ENCODE measurements at places on chromosomes 11 and 22.
A peak's percentile ranks its signal among the peaks of the same experiment; 100 is the strongest.

DNA sequence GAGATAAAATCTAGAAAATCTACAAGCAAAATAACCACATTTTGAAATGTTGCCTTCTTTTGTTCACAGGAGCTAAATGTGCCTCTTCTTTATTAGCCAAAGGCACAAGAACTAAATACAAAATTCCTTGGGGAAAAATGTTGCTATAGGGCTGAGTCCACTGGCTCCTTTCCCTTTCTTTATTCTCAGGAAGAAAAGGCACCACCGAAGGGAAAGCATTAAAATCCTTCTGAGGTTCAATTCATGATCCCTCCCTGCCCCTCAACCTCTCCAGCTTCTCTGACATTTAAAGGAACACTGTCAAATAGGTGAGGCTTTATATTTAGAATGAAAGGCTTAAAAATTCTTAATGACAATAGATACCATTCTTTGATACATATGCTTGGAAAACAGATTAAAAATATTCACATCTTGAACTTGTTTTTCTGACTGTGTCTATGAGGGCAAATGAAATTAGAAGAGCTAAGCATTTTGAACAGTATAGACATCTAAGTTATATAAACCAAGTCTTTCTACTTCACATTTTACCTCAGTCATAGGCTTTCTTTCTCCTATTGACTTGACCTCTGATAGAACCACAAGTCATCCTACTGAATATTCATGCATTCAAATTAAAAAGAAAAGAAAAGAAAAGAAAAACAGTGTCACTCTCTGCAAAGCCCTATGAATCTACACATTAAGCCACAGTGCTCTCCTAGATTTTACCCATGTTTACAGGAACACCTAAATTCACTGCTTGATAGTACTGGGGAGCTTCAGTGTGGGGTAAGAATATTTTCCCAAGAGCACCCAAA, 148.2 kb downstream of the MAML2 start:
- DNase-seq, result no peak

DNA sequence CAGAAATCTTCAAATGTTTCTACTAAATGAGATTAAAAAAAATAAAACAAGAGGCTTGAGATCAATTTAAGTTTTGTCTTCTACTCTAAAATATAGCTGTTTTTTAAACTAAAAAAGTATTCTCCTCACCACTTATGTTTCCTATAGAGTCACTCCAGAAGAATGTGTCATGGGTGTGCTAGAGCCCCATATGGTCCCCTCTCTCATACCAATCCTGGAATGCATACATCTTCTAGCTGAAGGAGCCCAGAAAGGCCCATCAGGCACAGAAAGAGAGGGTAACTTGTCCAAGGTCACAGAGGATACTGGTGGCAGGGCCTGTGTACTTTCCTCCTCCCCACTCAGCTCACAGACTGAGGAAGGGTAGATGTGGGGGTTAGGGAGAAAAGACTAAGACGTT, 34.4 kb downstream of the RELT start:
- DNase-seq, result no peak

GRCh38 chr11:20110908-20111669, 49.2 kb downstream of the DBX1 start:
- DNase-seq, result no peak

DNA sequence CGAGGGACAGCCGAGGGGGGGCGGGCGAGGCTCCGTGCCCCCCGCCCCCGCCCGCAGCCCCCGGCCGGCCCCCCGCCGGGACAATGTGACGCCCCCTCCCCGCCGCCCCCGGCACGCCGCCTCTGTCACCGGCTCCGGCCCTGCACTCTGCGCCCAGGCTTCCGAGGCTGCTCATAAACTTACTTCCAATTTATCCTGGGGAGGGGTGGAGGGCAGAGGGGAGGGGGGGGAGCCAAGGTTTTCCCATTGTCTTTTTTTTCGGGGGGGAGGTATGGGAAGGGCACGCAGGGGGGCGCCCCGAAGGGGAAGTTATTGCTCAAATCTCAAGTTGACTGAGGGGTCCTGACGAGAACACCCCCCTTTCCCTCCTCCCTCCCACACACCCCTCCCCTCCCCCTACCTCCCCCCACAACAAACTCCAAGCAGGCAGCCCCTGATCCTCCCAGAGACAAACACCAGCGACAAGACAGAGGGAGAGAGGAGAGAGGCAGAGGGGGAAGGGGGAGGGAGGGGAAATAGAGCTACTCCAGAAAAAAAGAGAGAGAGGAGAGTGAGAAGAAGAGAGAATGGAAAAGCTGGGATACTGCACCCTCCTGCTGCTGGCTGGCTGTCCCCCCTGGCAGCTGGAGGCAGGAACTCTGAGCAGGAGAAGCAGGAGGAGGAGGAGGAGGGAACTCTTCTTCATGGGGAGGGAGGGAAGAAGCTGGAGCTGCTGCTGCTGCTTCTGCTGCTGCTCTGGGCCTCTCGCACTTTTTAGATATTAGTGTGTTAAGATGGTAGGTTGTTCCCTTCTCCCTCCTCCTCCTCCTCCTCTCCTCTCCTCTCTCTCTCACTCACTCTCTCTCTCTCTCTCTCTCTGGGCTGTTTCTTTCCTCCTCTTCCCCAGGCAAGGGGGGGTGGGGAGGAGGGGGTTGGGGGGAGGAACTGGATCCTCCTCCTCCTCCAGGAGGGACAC, 631 bp downstream of the PHF21A start:
- no peak for DNase-seq

- DNase-seq, result no peak
These were observed 58.5 kb downstream of the GAB4 start for GRCh38 chr22:16949561-16949960.

DNA sequence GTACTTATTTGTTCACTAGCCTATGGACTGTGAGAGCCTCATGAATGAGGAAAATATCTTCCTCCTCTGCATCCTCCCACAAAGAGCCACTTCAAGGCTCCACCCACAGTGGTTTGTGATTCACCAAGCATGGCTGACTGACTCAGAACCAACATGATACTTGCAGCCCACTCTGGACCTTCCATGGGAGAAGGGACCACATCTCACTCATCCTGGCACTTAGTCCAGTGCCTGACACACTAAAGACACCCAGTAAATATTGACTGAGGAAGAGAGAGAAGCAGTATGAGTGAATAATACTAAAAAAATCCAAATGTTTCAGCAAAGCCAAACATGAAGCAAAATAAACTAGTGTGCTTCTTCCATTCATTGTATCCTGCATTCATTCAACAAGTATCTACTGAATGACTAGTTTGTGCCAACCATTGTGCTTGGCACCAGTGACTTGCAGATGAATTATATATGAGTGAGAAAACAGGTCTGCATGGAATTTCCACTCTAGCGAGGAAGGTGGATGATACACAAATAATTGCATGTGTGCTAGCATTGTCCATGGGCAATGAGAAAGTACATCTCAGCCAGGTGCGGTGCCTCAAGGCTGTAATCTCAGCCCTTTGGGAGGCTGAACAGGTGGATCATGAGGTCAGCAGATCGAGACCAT, 54.9 kb upstream of the BLID start:
- DNase-seq, result no peak

DNA sequence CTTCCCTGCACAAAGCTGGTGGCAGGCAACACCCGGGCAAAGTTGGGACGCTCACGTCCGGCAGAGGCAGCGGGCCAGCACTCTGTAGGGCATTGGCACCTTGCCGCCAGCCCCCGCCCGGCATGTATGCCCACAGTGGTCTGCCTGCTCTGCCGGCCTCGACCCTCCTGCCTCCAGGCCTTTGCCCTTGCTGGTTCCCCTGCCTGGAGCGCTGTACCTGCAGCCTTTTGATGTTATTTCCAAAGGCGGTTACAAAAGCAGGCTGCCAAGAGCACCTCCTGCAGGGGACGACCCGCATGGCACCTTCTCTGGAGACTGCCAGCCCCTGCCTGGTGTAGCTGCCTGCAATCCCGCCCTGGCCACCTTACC, 56.5 kb upstream of the SHISAL1 start:
- no peak for DNase-seq

GRCh38 chr22:30432520-30432919, 7.0 kb downstream of the MTFP1 start:
- DNase-seq, result no peak

GRCh38 chr22:23832226-23833016, 6.4 kb downstream of the DERL3 start:
- peak; percentile 72 for DNase-seq

- no peak for DNase-seq
These were observed 814.3 kb downstream of the METTL15 start for GRCh38 chr11:28922386-28922981.

DNA sequence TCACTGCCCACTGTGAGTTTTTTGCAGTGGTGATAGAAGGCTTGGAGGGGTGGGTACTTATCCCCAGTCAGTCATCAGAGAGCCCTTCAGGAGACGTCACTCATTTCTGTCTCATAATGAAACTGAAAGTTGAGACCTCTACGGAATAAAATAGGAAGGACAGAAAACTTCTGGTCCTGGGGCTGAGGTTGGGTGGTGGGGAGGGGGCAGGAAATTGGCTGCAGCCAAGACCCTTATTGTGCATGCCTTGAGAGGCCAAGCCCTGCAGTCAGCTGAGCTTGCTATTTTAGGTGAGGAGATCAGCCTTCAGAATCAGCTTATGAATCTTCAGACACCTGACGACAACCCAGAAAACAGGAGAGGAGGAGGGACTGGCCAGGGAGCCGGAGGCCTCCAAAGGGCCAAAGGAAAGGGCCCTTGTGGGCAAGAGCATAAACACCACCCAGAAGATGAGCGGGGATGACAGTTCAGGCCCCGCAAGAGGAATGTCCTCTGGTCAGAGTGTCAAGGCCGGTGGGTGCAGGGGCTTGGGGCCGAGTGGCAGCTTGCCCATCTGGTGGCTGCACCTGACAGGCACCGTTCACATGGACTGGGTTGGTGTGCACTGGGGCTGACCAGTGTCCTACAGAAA, 17.9 kb upstream of the ADA2 start:
- DNase-seq, result no peak

- DNase-seq, result no peak
These were observed 227.2 kb upstream of the ARHGAP20 start for GRCh38 chr11:110939471-110939870.

GRCh38 chr22:36471341-36471821, 10.1 kb downstream of the TXN2 start:
- DNase-seq, result no peak

GRCh38 chr22:44711690-44712555, 9.9 kb downstream of the PRR5 start:
- no peak for DNase-seq

DNA sequence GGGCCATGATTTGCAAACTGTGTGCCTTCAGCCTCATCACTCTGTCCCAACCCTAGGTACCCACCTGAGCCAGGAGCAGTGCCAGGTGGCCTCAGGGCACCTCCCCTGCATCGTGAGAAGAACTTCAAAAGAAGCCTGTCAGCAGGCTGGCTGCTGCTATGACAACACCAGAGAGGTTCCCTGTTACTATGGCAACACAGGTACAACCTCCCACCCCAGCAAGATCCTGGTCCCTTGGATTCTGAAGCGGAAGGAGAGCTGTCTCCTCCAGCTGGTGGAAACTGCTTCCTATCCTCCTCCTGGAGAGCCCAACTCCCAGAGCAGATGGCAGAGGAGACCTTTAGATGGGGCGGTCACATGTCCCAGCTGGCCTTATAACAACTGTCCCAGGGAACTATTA, 2.9 kb downstream of the ZP1 start:
- peak; percentile 41 for DNase-seq

DNA sequence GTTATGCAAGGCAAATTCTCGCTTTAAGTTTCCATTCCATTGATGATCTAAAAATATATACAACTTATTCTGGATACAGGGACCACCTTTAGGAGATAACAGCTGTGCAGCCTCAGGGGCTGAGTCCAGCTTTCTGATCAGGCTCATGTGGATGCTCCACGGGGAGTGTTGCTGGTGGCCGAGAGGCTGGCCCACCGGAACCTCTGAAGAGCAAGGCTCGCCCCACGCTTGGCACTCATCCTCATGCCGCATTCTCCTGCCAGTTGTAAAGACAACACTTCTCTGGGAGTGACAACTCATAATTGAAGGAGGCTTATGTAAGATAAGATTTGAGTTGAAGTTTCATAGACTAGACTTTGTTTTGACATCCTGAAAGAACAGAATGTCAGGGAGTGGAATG, 123.5 kb downstream of the MPPED1 start:
- no peak for DNase-seq

DNA sequence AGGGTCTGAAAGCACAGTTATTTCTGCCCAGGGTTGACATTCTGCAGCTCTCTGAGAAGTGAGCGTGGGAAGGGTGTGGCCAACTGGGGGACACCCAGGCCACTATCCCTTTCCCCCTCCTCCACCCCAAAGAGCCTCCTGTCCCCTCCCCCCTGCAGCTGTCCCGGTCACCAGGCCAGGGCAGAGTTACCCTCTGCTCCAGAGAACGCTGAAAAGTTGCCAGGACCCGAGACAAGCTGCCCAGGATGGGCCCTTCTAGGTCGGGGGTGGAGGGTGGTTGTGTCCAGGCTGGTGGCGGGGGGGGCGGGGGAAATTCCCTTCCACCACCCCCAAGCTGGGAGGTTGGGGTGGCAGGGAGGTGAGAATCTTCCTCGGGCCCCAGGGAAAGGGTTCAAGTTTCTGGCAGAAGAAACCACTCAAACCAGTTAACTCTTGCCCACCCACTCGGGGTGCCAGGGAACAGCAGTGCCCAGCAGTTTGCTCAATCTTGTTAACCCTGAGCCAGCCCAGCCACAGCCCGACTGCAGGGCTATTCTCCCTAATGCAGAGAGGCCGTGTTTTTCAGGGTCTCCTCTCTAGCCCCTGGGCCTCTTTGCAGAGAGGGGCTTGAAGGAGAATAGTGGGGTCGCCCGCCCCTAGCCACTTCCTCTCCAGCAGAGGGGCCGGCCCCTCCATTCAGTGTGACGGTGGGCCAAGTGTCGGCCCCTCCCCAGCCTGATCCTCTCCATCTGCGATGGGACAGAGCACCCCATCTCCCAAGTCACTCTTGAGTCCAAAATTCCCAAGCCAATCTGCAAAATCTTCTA, 697 bp downstream of the LGALS1 start:
- peak; percentile 83 for DNase-seq

DNA sequence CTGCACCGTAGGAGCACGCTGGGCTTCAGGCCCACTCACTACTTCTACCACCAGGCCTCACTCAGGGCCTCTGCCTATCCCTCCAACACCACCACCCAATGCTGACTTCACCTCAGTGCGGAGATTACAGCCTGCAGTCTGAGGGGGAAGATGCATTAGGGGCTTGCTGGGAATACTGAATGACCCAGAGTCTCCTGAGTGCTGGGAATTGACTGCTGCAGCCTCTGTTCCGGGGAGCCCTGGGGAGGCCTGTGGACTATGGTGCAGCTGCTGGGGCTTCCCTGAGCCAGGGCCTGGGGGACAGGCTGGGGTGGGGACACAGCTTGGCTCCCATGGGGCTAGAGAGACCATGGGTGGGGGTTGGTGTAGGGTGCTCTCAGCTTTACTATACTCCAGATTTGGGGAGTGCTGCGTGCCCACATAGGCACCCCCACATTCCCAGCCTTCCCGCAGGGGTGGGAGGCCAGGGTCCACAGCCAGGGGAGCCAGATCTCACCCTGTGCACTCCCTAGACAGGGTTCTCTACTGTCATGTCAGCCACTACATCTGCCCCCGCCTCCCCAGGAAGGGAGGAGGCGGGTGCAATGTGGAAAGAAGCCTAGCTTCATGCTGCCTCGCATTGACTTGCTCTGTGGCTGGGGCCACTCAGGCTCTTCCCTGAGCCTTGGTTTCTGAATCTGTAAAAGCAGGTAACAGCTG, 44.4 kb downstream of the GDPD5 start:
- no peak for DNase-seq

All from cardiac septum (tissue), 1 donor.